Stimulated activated CD4-positive, alpha-beta T cell treated with anti-CD3 and anti-CD28 coated beads, Interleukin-15, amount 100 ng/mL, for 48 hours (primary cell): ENCODE measurements at places on chromosomes 3 and 15.

DNA sequence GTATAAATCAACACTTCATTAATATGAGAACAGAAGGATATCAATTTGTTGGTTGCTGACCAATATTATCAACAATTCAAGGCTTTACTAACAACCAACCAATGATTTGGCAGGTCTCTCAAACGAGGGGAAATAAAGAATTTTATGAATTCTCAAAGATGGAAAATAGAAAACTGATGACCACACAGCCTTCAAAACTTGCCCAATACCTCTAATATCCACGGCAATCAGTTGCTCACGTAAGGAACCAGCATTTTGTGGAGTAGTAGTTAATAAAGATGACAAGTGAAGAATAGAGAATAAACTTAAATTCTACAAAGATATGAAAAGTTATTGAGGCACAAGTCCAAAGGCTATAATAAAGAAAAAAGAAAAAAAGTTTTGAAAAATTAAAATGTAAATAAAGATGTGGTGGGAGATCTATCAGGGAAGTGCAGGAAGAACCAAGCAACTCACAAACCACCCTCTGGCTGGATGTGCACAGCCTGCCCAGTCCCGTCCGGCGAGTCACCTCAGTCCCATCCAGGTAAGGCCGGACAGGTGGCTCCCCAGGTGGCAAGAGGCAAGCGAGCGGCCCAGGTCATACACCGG lies 808 bp downstream of the GK5 start:
- no peak for DNase-seq

DNA sequence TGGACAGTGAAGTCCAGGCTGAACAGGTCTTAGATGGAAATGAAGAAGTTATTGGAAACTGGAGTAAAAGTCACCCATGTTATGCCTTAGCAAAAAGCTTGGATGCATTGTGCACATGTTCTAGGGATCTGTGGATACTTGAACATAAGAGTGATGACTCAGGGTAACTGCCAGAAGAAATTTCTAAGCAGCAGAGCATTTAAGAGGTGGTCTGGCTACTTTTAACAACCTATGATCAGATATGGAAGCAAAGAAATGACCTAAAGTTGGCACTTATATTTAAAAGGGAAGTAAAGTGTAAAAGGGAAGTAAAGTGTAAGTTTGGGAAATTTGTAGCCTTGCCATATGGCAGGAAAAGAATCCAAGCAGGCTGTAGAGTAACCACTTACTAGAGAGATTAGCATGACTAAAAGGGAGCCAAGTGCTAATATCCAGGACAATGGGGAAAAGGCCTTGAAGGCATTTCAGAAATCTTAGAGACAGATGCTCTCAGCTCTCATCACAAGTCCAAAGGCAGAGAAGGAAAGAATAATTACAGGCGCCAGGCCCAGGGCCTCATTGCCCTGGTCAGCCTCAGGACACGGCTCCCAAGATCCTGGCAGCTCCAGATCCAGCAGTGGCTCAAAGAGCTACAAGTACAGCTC lies 73.9 kb upstream of the KCNH8 start:
- no peak for DNase-seq

- no peak for DNase-seq
These were observed 15.4 kb upstream of the TRIM59 start for GRCh38 chr3:160464971-160465370.

DNA sequence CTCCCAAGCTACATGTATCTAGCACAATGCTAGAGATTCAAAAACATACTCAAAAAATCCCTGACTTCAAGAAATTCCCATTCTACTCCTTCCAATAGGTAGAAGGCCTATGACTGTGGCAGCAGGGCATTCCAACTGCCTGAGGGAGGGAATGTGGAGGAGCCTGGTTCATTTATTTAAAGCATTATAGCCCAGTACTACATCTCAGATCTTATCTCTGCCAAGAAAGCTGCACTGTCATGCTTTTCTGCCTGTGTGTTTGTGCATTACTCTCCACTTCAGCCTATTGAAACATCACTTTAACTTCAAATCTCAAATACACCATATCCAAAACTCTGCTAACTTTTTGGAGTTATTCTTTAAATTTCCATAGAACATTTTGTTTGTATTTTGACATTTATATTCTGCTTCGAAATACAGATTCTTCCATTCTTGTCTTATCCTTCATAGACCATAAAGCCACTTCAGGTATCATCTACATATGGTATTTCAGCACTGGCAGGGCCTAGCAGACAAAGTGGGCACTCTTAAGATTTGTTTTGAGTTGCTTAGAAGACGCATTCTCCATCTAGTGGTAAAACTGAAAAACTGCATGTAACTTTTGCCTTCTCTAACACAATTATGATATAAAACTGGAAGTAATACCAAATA lies 59.1 kb upstream of the NEDD4 start:
- DNase-seq, result no peak

- DNase-seq, result no peak
These were observed 3.7 kb downstream of the DLL4 start for GRCh38 chr15:40932649-40933516.

DNA sequence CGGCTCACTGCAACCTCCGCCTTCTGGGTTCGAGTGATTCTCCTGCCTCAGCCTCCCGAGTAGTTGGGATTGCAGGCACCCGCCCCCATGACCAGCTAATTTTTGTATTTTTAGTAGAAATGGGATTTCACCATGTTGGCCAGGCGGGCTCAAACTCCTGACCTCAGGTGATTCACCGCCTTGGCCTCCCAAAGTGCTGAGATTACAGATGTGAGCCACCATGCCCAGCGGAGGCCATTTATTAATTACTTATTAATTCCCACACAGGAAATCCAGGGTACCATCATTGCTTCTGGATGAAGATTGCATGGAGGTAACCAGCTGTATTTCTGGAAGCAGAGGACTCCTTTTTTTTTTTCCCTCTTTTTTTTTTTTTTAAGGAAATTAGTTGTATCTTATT lies 37.8 kb downstream of the MAP4 start:
- DNase-seq, result no peak

GRCh38 chr3:33184863-33185262 lies 33.7 kb downstream of the SUSD5 start:
- DNase-seq, result no peak

GRCh38 chr3:143249014-143249413 lies 129.4 kb downstream of the CHST2 start:
- DNase-seq, result no peak

- DNase-seq, result no peak
These were observed 62.4 kb downstream of the ARIH1 start for GRCh38 chr15:72536506-72536905.

DNA sequence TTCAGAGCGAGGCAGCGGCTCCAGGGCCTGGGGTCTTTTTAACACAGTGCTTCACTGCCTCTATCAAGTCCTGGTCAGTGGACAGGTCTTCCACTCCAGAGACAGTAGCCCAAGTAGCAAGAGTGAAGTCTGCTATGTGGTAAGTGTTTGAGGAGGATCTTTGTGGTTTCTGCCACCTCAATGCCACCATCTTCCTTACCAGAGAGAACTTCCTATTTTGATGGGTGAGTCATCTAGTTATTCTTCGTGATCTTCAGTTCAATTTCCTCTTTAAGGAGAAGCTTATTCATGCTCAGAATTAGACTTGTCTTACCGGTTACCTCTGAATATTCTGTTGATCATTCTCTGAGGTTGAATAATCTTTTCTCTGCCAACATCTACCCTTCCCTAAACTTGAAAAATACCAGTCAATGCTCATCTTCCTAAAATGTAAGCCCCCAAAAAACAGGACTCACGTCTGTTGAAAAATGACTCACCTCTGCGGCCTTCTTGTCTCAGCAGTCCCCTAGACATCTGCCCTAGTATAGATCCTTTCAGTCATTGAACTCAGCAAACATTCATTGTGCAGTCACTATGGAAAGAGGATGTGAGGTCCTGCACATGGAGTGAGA lies 32.2 kb upstream of the BCL6 start:
- DNase-seq, result no peak

GRCh38 chr3:184600685-184601377 lies 39.2 kb downstream of the EPHB3 start:
- no peak for DNase-seq

DNA sequence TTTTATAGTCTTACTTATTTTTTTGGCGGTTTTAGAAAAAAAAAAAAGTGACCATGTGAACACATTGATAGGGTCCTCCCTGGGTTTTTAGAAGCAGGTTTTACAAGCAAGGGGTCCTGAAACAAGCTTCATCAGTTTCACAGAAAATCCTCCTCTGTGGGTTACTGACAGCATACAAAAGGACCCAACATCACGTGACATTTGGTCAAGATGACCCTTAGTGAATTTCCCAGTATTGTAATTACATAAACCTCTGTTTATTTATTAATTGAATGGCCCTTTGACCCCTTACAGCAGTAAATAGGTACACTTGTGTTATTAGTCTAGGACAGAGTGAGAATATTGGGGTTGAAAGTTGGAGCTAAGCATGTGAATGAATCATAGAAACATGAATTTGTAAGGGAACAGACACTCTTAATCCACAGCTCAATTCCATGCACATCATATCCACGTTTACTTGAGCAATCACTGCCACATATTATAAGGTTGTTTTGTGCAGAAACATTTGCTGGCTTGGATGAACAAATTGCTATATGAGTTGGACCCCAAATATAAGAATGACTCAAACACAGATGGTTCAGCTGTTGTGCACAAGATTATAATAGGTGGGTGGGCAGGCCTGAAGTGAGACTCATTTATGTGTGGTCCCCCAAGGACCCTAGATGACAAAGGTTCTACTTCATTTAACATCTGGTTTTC lies 137.5 kb downstream of the ZNF385D start:
- DNase-seq, result no peak

- no peak for DNase-seq
These were observed 20.9 kb upstream of the VPS33B start for GRCh38 chr15:91043202-91043874.

DNA sequence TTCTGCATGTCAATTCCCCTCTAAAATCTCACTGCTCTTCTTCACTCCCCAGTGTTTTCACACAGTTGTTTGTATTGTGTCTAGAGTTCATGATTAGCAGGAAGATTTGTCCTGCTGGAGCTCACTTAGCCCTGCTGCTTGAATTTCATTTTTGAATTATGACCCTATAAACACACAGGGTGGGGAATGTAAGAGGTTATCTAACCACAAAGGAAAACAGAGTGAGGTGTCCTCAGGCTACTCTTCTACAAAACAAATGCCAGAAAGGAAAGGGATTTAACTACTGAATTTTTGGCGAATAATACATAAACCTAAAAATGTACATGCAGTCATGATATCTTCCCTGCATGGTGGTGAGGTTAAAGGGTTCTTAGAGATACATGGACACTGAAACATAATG lies 215.1 kb upstream of the CNTN4 start:
- DNase-seq, result no peak

DNA sequence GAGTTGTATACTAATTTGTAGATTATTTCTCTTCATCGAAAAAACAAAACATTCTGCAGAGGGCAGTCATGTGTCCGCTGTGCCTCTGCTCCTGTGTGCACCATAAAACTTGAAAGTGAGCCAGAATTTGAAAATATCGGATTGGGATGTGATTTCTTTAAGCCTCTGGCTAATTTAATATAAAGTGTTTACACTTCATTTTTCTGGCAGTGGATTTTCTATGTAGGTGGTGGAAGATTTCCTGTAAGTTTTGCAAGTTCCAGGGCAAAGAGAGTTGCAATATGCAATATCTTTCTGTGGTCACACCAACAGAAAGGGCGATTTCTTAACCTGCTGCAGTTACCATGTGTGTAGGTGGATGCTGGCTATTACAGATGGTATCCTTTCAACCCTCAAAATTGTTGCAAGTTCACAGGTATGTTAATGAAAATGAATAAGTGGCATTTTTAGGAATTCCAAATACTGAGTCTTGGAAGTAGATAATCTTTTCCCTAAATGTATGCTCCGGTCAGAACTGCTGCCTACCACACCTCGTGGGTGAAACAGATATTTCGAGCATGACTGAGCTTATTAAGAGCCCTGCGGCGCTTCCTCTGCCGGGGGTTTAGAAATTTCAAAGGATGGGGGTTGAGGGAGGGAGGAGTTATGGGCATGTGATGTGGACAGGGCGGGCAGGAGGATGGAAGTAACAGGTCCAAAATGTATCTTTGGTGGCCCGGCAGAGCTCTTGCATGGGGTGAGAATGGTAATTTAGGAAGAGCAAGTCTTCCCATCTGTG lies 134.0 kb downstream of the PGPEP1L start:
- no peak for DNase-seq

DNA sequence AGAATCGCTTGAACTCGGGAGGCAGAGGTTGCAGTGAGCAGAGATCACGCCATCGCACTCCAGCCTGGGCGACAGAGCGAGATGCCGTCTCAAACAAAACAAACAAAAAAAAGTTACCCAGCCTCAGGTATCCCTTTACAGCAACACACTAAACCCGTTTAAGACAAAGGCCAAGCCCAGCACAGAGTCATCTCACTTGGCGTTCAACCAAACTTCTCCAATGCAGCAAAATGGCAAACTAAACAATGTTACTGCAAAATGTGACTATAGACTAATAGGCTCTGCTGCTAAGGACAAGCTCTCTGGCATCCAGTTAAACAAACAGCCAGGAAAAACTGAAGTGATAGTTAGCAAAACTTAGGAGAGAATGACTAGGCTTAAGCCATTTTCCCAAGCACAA lies 6.4 kb upstream of the FAM219B start:
- DNase-seq, result no peak

DNA sequence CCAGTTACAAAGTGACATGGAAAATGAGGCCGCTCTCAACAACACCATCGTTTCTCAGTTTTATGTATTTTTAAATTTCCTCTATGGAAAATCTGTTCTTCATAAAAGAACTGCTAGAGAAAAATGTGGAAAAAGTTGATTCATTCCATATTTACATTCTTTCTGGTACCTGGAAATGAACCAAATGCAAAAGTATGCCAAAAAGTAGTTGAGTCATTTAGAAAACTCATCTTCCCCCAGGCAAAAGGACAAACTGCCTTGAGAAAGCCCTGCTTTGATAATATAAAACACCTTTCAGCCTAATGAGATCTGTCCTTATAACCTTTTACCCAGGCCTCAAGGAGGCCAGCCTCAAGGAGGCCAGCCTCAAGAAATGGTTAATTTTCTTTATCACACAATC lies 283.0 kb upstream of the VEPH1 start:
- no peak for DNase-seq

DNA sequence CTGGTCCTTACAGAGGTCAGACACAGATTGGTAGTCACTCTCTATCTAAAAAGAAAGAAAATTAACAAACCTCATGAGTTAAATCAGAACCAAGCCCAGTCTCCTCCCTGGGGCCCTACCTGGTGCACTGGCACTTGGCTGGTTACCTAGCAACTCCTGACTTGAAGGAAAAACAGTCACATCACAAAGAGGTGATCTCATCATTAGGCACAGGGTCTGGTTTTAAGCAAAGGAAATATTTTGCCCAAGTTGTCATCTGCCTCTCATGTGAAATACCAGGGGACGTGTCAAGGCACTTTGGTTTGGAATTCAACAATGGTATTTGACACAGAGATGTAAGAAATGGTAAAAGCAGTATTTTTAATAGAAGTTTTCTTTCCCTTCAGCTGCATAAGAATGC lies 47.7 kb upstream of the FMN1 start:
- DNase-seq, result peak; percentile 9

DNA sequence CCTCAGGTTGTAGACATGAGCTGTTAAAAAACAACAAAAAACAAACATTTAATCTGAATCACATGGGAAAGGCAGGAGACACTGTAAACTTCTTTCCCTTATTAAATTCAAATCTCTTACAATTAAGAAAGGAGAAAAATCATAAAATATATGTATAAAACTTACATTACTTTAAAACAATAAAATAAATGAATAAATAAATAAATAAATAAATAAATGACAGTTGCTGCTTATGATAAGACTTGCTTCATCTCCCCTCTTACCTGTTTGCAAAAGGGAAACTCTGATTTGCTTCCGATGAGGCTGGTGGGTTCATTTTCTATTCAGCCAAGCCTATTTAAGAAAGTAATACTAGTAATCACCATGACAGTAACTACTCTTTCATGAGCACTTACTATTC lies 353.4 kb upstream of the TBL1XR1 start:
- DNase-seq, result no peak
